ENCODE measurements at places on chromosomes 12 and 14.

DNA sequence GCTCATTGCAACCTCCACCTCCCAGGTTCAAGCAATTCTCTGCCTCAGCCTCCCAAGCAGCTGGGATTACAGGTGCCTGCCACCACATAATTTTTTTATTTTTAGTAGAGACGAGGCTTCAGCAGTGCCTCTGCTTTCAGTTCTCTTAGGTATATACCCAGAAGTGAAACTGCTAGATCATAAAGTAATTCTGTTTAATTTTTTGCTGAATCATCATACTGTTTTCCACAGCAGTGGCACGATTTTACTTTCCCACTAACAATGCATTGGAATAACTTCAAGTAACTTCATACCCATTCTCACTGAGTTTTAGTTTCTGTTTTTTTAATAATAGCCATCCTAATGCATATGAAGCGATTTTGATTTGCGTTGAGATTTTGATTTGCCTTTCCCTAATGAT, 148.0 kb upstream of the G2E3 start:
- DNase-seq: no peak

DNA sequence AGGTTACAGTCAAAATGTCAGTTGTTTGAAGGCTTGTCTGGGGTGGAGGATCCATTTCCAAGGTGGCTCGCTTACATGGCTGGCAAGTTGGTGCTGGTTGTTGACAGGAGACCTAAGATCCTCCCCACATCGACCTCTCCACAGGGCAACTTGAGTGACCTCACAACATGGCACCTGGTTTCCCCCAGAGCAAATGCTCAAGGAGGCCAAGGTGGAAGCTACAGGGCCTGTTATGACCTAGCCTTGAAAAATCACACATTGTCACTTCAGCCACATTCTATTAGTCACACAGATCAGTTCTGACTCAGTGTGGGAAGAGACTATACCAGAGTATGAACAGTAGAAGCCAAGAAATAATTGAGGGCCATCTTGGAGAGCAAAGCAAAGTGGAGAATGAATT, 11.3 kb upstream of the GNG2 start:
- no peak for DNase-seq

DNA sequence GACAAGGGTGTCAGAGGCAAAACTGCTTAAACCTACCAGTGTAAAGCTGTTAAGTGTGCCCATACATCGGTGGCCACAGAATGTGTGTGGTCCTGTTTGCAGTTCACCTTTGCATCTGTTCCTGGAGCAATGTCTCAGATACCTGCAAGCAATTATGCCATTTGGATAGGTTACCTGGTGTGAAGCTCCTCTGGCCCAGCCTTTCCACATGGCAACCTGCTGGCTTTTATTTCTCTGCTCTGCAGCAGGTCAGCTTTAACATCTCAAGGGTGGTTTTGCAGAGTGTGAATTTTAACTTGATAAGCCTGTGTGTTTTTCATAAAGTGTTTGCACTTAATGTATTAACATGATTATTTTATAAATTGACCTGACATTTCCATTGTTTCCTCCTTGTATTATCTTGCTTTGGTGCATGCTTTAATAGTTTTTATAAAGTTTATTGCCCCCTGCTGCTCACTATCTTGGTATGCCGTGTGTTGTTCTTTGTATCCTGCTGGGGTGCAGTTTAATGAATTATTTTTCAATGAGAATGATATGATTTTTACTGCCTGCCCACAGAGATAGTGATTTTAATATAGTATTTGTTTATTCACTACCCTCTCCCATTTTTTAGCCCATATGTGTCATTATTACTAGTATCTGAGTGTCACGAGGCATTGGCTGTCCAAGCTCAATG, 403.8 kb downstream of the NPAS3 start:
- DNase-seq: no peak

GRCh38 chr12:121961195-121961879, 42.9 kb downstream of the CFAP251 start:
- no peak for DNase-seq

GRCh38 chr12:110577864-110578693, 5.0 kb downstream of the PPTC7 start:
- DNase-seq: no peak

GRCh38 chr14:73725116-73726024, 11.2 kb upstream of the PNMA1 start:
- DNase-seq: no peak

Measured in LNCaP clone FGC (cell line).